ENCODE measurements at places on chromosomes 3 and 15. TPM values are rescaled to one million over a fixed set of nuclear protein-coding genes. Genes with fewer than 3 reads are reported as not detected.

Gene WDR49
- total RNA-seq = 14.8 TPM

Gene TMEM40
- total RNA-seq = 1.8 TPM

Gene PRKCD
- total RNA-seq = 14.8 TPM

Gene CHRM5
- total RNA-seq = not detected

Gene VILL
- 4.2 TPM for total RNA-seq

Gene DCP1A
- total RNA-seq = 17.8 TPM

Gene PARP6
- 29.9 TPM for total RNA-seq

Gene VPS39
- 33.1 TPM for total RNA-seq

Gene FGF7
- total RNA-seq = 27.2 TPM

Gene ATG7
- 15.2 TPM for total RNA-seq

Gene CFAP100
- not detected for total RNA-seq

Gene FAM3D
- not detected for total RNA-seq

Gene CXCR6
- not detected for total RNA-seq

Gene ATP13A5
- not detected for total RNA-seq

Gene GOLGA8F
- total RNA-seq = not detected

Gene TMF1
- total RNA-seq = 21.3 TPM

Gene LYZL4
- not detected for total RNA-seq

Gene GOLGA6L4
- total RNA-seq = 0.15 TPM

Gene MAGI1
- total RNA-seq = 34.8 TPM

Gene UCN2
- not detected for total RNA-seq

Gene HYAL1
- total RNA-seq = 40.8 TPM

Gene SLC22A13
- total RNA-seq = not detected

Gene COX5A
- 399 TPM for total RNA-seq

Gene EPHA6
- 0.22 TPM for total RNA-seq

Gene CLPX
- 28.8 TPM for total RNA-seq

Gene CLDN16
- 0.16 TPM for total RNA-seq

Gene A4GNT
- not detected for total RNA-seq

Gene GOLGA8N
- 3.3 TPM for total RNA-seq

Gene SERINC4
- total RNA-seq = 0.71 TPM

Gene SERPINI2
- total RNA-seq = 2.2 TPM

Gene TBL1XR1
- total RNA-seq = 68.2 TPM

Gene TLNRD1
- total RNA-seq = 10.0 TPM

Gene CFAP20DC
- total RNA-seq = not detected

Gene PYGO1
- 6.3 TPM for total RNA-seq

Gene DPPA2
- total RNA-seq = not detected

Gene PCNP
- total RNA-seq = 63.4 TPM

Gene NRG4
- total RNA-seq = 0.63 TPM

Gene NISCH
- total RNA-seq = 49.6 TPM

Gene MCF2L2
- not detected for total RNA-seq

Gene GOLGA8T
- 0.44 TPM for total RNA-seq

Gene ARRDC4
- total RNA-seq = 17.2 TPM

Gene SPINT1
- 6.5 TPM for total RNA-seq

Gene CATSPER2
- total RNA-seq = 0.26 TPM

Gene STARD9
- total RNA-seq = 8.3 TPM

Gene SLC7A14
- total RNA-seq = not detected

Gene TWF2
- 54.4 TPM for total RNA-seq

Gene CTXND1
- 0.59 TPM for total RNA-seq

Gene FEZF2
- total RNA-seq = not detected

Gene LPP
- 117 TPM for total RNA-seq

Gene TMEM207
- not detected for total RNA-seq
